Mucosa of descending colon (tissue), 3 donors: ENCODE measurements at places on chromosomes 5 and 9. TPM values are rescaled to one million over a fixed set of nuclear protein-coding genes. Genes with fewer than 3 reads are reported as not detected.

DNA sequence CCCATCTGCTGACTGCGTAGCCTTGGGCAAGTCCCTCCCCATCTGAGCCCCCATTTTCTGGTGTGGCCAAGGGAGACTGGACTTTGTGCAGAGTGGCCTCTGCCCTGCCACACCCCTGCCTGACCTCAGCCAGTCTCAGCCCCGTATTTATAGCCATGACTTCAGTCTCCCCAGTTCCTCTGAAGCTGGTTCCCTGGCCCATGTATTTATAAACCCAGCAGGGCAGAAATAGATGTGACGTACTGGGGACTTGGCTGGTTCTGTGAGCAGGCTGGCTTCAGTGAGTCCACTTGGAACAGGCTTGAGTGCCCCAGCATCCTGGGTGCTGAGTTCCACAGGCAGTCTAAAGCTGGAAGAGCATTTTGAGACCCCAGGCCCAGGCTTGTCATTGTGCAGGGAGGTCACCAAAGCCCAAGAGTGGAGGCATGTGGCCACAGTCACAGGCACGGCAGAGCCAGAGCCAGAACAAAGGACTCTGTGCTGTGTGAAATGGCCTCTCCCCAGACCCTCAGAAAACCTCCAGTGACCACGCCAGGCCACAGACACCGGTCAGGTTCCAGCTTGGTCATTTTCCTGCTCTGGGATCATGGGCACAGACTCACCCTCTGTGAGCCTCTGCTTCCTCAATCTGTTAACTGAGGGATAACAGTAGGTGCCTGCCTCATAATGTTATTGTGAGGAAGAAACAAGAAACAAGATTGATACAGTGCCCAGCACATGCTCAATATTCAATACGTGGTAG is 30.4 kb upstream of the SYNPO start:
- DNase-seq = peak; percentile 64

GRCh38 chr5:179829732-179830435 is 9.2 kb downstream of the SQSTM1 start:
- no peak for DNase-seq

DNA sequence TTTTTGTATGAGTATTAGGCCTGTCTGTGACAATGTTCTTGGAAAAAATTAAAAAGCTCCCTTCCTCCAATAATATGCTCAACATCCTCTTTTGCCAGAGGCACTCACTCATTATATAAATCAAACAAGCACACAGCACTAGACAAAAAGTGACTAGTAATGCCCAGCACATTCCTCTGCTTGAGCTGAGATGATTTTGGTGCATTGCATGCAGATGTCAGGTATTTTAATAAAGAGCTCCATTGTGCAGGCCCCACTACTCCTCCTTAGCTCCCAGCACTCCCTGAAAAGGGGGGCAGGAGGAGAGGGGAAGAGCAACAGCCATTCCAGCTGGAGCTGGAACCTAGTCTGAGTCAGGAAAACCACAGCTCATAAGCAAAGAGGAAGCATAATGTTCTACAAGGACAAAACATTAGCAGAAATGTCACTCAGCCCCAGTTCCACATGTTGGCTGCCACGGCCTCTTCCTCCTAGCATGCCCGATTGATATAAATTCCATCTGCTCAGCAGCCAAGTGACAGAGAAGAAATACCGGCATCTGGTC is 348.5 kb downstream of the BNC2 start:
- peak; percentile 17 for DNase-seq

Gene C9
- 0.12 TPM for total RNA-seq

GRCh38 chr5:127186657-127187056 is 103.9 kb upstream of the MEGF10 start:
- no peak for DNase-seq

Gene DBH
- total RNA-seq = not detected

GRCh38 chr5:2260211-2261003 is 377.7 kb upstream of the IRX4 start:
- no peak for DNase-seq

GRCh38 chr5:61416420-61416819 is 84.4 kb downstream of the ZSWIM6 start:
- DNase-seq = no peak

- no peak for DNase-seq
Observed at GRCh38 chr9:135016037-135016640, 71.3 kb upstream of the OLFM1 start.

Gene PCDHA4
- 0.85 TPM for total RNA-seq
